ENCODE measurements at places on chromosomes 4 and X. TPM values are rescaled to one million over a fixed set of nuclear protein-coding genes. Genes with fewer than 3 reads are reported as not detected.

DNA sequence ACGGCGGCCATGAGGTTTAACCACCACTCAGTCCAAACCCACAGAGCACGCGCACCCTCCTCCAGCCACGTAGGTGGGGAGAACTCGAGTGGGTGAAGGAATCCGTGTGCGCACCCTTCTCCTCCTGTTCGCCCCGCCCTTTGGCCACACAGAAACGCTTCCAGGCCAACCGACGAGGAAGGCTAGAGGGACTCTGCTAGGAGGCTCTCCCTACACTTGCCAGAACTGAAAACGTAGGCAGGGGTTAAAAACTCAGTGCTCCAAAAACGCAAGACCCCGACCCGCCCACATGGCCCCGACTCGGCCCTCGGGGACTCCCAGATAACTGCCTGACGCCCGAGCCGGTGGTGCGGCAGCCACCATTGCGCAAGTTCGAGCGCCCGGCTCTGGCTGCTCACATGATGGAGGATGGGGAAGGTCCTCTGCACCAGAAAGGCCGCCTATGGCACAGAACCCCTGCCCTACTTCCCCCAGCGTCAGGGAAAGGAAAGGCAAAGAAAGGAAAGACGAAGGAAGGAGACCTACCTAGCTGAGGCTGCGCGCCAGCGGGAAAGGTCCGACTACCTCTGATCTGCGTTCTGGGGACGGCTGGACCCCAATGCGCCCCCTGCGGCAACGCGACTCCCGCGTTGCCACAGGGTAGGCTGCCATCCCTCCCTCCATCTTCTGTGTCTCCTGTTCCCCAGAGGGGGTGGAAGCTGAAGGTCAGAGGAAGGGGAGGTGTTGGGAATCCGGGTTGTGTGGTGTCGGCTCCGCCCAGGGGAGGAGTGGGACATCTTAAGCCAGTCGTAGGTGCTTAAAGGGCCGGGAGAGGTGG, 201.9 kb upstream of the AGTR2 start:
- H3K27ac ChIP-seq, result peak overlapping the region; percentile 44
- peaks cover 73% of the 10 kb centered on the region for H3K27me3 ChIP-seq
- H3K4me1 ChIP-seq, result no peaks in the 10 kb centered on the region
- no peaks in the 10 kb centered on the region for H3K36me3 ChIP-seq
- peak; percentile 52 for DNase-seq

GRCh38 chr4:173195109-173195508, 26.5 kb downstream of the GALNT7 start:
- H3K27me3 ChIP-seq, result no peaks in the 10 kb centered on the region
- H3K4me3 ChIP-seq, result no peak overlapping the region

DNA sequence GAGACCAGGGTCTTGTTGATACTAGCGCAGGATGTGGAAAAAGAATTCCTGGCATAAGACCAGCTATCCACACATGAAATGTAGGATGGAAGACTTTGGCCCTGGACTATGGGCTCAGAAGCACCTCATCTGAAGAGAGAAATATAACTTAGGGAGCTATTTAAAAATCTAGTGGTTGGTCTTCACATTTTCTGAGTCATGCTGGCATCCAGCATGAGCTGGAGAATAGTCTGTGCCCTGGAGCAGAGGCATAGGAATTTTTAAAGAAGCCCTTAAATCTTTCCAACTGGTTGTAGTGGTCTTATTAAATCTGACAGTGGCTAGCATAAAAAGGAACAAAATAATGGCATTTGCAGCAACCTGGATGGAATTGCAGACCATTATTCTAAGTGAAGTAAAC, 86.3 kb downstream of the SMARCA5 start:
- H3K4me1 ChIP-seq, result no peaks in the 10 kb centered on the region
- no peaks in the 10 kb centered on the region for H3K27me3 ChIP-seq
- no peak for DNase-seq

DNA sequence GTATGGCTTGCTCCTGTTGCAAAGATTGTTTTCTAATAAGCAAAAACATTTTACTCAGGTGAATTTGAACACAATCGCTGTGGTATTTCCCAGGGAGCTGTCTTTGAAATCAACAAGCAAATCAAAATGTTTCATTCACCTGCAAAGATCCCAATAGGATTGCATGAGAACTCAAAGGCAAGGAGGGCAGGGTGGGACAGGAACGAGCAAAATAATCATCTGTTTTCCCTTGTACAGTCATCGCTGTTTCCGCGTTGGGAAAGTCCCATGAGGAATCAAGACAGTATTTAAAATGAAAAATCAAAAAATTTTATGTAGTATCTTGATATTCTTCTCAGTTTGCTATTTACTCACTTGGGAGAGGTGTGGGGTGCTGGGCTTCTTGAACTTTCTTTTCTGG, 198.8 kb downstream of the STIM2 start:
- no peak overlapping the region for H3K27ac ChIP-seq
- peaks cover 7% of the 10 kb centered on the region for H3K27me3 ChIP-seq
- H3K4me3 ChIP-seq, result no peak overlapping the region
- no peaks in the 10 kb centered on the region for H3K4me1 ChIP-seq
- no peaks in the 10 kb centered on the region for H3K36me3 ChIP-seq

DNA sequence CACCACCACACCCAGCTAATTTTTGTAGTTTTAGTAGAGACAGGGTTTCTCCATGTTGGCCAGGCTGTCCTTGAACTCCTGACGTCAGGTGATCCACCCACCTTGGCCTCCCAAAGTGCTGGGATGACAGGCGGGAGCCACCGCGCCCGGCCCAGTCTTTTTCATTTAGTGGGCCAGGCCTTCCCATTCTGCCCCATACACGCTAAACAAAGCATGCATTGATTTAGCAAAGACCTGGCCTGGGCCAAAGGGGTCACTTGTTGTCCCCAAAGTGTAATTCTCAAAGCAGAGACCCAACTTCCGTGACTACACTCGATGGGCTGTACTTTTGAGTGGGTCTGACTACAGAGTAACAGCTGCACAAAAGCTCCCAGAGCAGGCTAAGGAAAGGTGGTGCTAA, 29.2 kb downstream of the CNGA2 start:
- no peak for DNase-seq
- H3K27me3 ChIP-seq, result no peaks in the 10 kb centered on the region
- H3K27ac ChIP-seq, result no peak overlapping the region

GRCh38 chr4:1488357-1488756, 82.1 kb upstream of the NKX1-1 start:
- no peak overlapping the region for H3K4me3 ChIP-seq
- H3K4me1 ChIP-seq, result no peaks in the 10 kb centered on the region
- no peaks in the 10 kb centered on the region for H3K36me3 ChIP-seq
- H3K27me3 ChIP-seq, result peaks cover 6% of the 10 kb centered on the region
- no peak for DNase-seq

GRCh38 chr4:108762559-108763225, at the start of gene ETNPPL:
Gene ETNPPL, minus strand, starts transcription at chr4:108763053. Its CDS starts 155 bp downstream, at chr4:108762898.
- peak; percentile 47 for DNase-seq
- peaks cover 16% of the 10 kb centered on the region for H3K4me1 ChIP-seq
- H3K36me3 ChIP-seq, result no peaks in the 10 kb centered on the region
- H3K4me3 ChIP-seq, result peak within 1 kb of the TSS; percentile 62
- no peak within 1 kb of the TSS for H3K27ac ChIP-seq

- peak overlapping the region; percentile 42 for H3K27ac ChIP-seq
- H3K36me3 ChIP-seq, result no peaks in the 10 kb centered on the region
These were observed 409 bp upstream of the MPP1 start for GRCh38 chrX:154805696-154806091.

DNA sequence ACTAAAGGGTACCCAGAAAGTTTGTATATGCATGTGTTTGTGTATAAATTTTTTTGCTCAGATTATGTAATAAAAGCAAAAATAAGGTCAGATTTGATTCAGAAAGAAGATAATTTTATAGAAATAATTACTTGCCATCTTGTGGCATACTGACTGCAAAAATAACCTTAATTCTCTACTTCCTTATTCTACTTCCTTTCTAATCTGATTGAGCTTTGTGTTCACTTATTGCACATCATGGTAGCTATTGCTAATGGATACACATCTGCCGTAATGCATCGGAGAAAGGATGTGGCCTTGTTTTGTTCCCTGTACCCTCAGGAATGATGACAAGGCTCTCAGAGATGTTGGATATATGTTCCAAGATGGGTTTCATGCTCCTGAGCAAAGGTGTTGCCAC, 10.5 kb upstream of the GNPDA2 start:
- no peak for DNase-seq
- H3K27ac ChIP-seq, result no peak overlapping the region
- no peaks in the 10 kb centered on the region for H3K36me3 ChIP-seq
- H3K4me3 ChIP-seq, result no peak overlapping the region

GRCh38 chr4:4890574-4891255, 31.2 kb downstream of the MSX1 start:
- H3K4me1 ChIP-seq, result no peaks in the 10 kb centered on the region
- H3K4me3 ChIP-seq, result no peak overlapping the region
- no peak for DNase-seq
- no peaks in the 10 kb centered on the region for H3K36me3 ChIP-seq

DNA sequence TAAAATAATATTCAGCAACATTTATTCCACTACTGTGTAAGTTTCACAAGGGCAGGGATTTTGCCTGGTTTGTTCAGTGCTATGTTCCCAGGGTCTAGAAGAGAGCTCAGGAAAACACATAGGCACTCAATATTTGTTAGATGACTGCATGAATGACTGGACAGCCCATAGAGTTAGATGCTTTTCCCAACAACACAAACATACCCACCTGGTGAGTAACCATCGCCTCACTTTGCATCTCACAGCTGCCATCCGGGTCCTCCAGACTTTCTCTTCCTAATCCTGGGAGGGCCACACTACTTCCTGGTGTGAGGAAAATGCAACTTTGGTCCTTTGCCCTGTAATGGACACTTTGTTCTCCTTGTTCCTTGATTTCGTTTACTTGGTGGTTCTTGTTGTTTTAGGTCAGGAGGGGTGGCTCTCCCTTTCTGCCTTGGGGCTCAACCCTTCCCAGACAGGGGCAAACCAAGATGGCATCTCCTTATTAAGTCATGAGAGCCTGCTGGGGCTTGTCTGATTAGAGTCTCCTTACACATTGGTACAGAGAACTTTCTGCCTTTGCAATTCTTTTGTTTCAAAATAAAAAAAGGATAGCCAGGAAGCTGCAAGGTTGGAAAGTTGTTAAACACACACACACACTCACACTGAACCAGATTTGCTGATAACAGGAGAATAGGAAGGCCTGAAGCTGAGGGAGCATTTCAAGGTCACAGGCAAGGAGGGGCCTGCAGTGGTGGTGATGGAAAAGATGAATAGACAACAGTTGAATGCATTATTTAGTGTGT, 190.6 kb downstream of the MID1IP1 start:
- no peaks in the 10 kb centered on the region for H3K27me3 ChIP-seq
- H3K4me3 ChIP-seq, result no peak overlapping the region
- H3K27ac ChIP-seq, result no peak overlapping the region
- no peaks in the 10 kb centered on the region for H3K4me1 ChIP-seq
- H3K36me3 ChIP-seq, result no peaks in the 10 kb centered on the region
- no peak for DNase-seq

DNA sequence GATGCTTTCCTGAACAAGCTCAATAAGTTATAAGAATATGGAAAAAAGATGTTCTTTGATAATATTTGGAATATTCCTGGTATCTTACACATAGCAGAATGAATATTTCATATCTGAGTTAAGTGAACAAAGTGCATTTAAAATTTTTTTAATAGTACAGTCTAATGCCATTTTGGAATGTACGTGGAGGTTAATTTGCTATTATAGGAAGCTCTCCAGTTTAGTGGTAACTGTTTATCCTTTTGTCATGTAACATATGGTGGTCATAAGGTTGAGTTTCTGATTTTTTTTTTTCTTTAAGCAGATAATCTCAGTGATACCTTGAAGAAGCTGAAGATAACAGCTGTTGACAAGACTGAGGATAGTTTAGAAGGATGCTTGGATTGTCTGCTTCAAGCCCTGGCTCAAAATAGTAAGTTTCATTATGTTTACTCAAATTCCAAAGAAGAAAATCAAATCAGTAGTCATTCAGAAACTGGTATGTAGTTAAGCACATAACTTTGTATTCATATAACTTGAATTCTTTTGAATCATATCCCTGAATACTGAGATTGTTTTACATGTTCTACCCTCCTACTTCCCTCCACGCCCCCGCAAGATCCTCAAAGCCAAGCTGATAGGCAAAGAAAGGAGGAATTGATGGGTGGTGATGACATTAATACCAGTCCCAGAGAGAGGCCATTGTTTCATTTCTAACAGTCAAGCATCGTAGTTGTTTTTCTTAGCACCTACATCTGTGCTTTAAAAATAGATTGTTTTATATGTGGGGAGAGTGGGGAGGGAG, 32.1 kb downstream of the RAP1GDS1 start:
- H3K4me3 ChIP-seq, result no peak overlapping the region
- H3K27me3 ChIP-seq, result no peaks in the 10 kb centered on the region
- H3K27ac ChIP-seq, result no peak overlapping the region
- H3K4me1 ChIP-seq, result peaks cover 39% of the 10 kb centered on the region
- no peak for DNase-seq

DNA sequence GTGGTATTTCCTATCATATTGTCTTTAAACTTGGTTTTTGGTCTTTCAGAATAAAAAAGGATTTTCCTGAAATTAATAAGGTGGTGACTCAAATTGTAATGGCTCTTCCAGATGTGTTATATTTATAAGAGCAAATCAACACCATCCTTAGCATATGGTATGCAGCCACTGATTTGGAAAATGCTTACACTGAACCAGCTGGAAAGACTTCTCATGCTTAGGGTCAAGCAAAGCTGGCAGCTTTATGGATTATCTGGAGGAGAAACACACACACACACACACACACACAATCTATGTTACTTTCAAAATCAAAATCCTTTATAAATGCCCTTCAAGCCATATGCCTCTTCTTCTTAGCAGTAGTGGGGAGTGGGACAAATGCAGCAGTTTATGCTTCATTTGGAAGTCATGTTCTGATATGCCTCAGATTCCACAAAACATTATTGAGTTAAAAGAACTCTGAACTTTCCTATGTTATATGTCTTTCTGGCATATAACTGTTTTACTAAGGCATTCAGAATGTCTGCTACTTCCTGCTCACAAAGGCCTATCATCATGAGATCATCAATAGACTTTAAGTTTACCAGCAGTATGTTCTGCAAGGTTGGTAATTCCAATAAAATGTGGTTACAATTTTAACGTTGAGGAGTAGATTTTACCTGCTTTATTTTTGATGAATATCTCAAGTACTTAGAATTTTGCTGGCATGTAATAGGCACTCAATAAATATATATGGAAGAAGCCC, 72.9 kb upstream of the PRDM5 start:
- DNase-seq, result no peak
- no peaks in the 10 kb centered on the region for H3K4me1 ChIP-seq
- H3K27me3 ChIP-seq, result no peaks in the 10 kb centered on the region
- no peaks in the 10 kb centered on the region for H3K36me3 ChIP-seq

DNA sequence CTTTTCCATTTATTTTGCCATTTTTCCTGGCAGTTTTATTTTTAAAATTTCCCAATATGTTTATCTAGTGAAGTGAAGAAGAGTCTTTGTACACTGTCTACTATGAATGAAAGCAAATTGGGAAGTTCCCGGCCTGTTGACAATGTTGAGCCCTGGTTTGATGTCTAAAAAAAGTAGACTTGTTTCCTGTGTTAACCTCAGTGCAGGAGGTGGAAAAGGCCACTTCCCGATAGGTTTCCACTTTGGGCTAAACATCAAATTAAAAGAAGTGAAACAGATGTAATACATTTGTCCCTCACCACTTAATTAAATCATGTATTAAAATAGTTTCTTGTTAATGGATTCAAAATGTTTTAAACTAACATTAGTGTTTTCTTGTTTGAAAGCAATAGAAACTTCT, 30.0 kb downstream of the BBS12 start:
- H3K36me3 ChIP-seq, result no peaks in the 10 kb centered on the region
- H3K4me3 ChIP-seq, result no peak overlapping the region
- peak; percentile 5 for DNase-seq
- H3K27ac ChIP-seq, result no peak overlapping the region
- H3K4me1 ChIP-seq, result no peaks in the 10 kb centered on the region

NAA10 gene
- total RNA-seq, result 51.9 TPM

C1QTNF7 gene
- 2.7 TPM for total RNA-seq

C4orf50 gene
- total RNA-seq, result not detected

CCNQ gene
- total RNA-seq, result 50.1 TPM

TMEM144 gene
- total RNA-seq, result 13.7 TPM

GAGE13 gene
- total RNA-seq, result not detected

CENPVL3 gene
- not detected for total RNA-seq

MTNR1A gene
- total RNA-seq, result not detected
